ENCODE measurements at places on chromosomes 6 and 20.

DNA sequence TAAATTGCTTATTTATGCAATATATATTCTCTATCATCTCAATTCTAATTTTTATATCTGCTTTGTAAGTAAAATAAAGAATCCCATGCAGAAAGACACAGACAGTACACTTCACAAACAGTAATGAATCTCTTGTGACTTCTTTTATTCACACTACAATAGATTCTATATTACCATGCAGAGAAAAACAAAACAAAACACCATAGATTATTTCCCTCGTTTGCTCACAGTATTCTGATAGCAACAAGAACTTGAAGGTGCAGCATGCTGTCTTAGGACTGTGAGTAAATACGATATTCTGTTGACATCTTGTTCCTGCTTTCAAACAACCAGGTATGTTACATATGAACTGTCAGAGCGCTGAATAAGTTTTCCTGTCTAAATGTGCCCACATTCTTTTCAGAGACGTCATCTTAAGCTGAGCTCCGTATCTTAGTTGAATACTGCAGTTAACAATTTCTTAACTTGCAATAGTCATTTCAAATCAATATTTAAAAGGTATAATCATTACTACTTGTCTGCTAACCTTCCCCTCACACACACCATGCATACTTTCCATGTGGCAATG lies 140.1 kb downstream of the BTBD9 start:
- no peak for ATAC-seq

GRCh38 chr6:80341330-80341729 lies 234.9 kb downstream of the BCKDHB start:
- no peak for ATAC-seq

DNA sequence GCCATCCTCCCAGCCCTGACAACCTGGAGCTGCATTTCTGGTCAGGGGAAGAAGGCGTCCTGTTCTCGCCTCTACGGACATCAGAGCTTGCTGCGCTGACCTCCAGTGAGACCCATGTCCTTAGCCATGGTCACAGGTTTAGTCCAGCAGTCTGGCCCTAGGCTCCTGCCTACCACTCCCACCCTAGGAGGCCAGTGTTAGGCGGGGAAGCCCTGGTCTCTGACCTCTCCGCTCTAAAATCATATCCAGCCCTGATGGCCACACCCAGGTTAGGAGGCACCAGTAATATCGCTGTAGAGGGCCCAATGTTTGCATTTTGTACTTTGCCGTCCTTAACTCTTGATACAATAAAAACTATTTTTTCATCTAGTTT lies 1.2 kb upstream of the HTR1B start:
- ATAC-seq: peak; percentile 1

DNA sequence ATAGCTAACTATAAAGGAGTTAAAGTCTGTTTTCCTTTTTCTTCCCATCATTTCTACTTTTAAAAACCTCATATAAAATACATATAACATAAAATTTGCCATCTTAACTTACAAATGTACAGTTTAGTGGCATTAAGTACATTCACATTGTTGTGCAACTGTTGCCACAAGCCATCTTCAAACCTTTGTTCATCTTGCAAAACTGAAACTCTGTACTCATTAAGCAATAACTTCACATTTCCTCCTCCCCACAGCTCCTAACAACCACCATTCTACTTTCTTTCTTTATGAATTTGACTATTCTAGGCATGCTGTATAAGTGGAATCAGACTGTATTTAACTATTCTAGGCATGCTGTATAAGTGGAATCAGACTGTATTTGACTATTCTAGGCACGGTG lies 4.5 kb downstream of the CCDC170 start:
- ATAC-seq: no peak

DNA sequence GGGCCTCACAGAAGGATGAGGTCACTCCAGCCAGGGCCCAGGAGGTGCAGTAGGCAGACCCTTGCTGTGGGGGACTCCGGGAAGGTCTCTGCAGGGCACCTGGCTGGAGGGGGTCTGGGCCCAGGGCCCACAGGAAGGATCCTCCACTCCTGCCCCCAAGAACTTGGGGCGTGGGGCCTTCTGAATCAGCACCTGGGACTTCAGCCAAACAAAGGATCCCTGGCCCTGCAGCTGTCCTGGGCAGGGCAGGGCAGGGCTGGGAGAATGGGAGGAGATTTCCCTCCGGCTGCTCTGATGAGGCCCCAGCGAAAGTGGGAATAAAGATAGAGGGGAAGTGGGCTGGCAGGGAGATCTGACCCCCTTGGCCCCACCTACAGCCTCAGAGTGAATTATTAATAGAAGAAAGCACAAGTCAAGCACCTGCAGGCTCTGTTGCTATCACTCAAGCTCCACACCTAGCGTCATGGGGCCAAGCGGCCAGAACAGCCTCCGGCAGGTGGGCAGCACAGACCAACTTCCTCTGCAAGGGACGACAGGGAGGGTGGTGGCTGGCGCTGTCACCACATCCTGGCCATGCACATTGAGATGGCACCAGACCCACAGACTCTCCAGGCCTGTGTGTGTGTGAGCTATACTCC lies 61.6 kb upstream of the MRPS10 start:
- peak; percentile 92 for ATAC-seq

GRCh38 chr20:38143646-38144554 lies 21.2 kb downstream of the TGM2 start:
- ATAC-seq: no peak

GRCh38 chr6:139250296-139251044 lies 41.3 kb downstream of the TXLNB start:
- ATAC-seq: peak; percentile 84

DNA sequence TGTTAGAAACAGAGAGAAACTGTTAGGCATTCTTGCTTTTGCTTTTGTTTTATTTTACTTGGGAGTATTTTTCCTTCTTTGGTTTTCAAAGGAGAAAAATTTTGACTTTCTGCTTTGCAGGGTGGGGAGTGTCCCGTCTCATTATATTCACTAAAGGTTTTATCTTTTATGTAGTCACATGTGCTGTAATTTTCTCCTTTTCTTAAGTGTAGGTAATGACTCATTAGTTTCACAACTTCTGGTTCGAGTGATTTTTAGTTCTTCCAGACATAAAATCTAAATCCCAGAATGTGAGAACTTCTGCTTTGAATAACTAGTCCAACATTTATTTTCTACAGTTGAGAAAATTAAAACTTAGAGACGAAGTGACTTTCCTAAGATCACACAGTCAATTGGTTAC lies 37.7 kb downstream of the ADGRF1 start:
- ATAC-seq: no peak

GRCh38 chr20:5786930-5787795 lies 37.0 kb downstream of the SHLD1 start:
- ATAC-seq: no peak

DNA sequence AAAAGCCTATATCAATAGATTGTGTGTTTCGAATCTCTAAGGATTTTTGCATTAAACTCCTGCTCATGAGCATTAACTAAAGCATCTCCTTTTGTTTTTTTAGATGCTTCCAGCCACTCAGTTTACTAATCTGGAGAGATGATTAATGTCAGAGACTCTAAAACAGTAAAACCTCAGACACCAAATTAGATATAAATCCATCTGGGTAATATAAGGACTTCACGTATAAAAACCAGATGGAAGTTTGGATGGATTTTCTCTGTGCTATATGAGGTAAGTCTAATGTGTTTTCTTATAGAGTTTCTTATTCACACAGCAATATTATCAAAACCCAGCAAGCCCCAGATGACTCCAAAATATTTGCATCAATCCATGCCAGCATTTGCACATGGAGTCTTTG lies 137.2 kb downstream of the SYNE1 start:
- ATAC-seq: no peak

DNA sequence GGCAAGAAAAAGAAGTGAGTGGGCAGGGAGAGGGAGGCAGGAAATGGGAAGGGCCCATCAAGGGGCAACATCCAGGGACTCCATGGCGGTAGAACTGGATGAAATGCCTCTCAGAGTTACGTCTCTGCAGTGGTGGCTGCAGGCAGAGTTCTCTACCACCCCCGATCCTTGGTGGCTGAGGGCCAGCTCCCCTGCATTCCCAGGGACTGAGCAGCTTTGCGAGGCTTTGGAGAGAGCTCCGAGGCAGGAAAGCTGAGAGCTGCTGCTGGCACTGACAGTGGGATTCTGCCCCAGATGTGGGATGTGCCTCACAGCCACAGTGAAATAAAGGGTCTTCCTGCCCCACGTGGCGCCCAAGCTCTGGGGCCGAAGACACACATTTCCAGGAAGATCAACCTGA lies 236.6 kb downstream of the SLC24A3 start:
- ATAC-seq: no peak

GRCh38 chr6:17484201-17484849 lies 90.9 kb downstream of the CAP2 start:
- peak; percentile 99 for ATAC-seq

GRCh38 chr6:56348578-56348977 lies 101.2 kb upstream of the COL21A1 start:
- no peak for ATAC-seq

DNA sequence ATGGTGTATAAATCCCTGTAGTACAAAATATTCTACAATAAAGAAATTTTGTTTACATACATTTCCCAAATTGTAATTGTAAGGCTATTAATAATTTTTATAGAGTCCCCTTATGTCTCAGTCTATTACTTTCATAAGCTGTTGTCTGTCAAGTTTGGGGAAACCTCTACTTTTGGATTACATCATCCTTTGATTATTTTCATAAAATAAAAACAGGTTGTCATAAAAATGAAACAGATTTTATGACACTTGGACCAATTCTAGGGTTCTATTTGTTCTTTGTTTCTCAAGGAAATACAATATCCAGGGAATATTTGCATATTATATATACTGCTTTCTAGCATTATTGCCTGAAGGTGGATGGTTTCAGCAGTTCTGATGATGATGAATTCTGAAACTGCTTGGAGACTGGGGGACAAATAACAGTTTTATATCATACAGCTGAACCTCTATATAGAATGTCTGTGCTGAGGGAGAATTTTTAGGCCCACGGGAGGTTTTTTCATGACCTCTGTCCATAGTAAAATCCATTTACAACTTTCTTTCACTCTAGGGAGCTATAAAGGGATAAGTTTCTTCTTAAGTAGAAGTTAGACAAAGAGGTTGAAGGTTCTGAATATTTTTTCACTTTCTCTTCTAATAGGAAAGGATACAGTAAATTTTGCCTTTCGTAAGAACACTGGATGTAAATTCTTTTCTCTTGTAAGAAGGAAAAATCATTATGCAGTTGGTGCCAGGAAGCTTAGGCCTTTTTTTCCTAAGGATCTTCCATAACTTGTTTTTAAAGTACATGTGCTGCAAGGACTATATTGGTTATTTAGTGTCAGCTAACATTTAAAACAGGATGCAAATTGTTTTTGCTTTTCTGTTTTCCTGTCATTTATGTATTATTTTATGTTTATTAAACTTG lies 58.0 kb downstream of the CD2AP start:
- ATAC-seq: no peak

- no peak for ATAC-seq
Measured at GRCh38 chr6:36510365-36510764, 36.9 kb downstream of the STK38 start.

- ATAC-seq: peak; percentile 64
Measured at GRCh38 chr20:44056010-44056698, 130.8 kb downstream of the JPH2 start.

DNA sequence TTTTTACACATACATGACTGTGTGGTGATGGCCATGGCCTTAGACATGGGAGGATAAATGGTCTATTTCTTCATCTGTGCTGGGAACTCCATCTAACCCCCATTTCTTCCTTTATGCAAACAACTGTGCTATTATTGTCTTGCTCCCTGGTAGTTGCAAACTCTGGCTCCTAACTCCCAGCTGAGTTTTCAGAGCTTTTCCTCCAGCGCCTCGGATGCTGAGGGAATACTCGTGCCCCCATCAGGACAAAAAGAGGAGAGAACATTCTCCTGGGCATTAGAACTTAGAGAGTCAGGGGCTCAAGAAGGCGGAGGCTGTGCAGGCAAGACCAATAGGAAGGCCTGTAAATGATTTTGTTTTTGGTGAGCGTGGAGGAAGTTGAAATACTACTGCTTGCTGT lies 2.1 kb downstream of the DAAM2 start:
- ATAC-seq: no peak

DNA sequence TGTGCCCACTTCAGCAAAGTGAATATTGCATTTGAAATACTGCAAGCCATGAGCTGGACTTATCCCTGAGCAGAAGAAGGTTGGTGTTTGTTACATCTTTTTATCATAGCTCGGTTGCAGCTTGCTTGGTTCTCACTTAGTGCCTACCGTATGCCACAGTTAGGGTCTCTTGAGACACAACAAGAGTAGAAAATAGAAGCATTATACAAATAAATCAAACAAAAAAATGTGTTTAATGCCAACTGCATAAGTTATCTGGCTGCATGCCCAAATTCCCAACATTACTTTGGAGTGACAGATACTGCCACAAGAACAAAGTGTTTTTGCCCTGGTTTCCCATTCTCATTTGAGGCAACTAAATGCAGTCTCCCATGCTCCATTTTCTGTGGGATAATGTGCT lies 53.9 kb upstream of the LAMP5 start:
- ATAC-seq: no peak

DNA sequence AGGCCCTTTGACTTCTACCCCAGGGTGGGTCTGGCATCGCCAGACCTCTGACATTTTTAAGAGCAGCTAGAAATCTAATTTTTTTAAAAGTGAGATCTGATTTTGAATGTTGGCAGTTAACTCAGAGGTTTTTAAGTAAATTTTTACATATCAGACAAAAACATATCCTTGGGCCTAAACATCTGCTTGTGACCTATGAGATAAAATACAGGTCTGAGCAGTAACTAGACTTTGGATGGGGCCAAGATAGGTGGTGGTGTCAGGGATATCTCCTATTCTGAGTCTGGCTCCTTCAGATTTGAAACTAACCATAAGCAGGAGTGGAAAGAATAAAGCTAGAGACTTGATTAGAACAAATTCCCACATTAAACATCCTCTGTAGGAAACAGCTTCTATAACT lies 17.6 kb downstream of the RALY start:
- ATAC-seq: no peak

DNA sequence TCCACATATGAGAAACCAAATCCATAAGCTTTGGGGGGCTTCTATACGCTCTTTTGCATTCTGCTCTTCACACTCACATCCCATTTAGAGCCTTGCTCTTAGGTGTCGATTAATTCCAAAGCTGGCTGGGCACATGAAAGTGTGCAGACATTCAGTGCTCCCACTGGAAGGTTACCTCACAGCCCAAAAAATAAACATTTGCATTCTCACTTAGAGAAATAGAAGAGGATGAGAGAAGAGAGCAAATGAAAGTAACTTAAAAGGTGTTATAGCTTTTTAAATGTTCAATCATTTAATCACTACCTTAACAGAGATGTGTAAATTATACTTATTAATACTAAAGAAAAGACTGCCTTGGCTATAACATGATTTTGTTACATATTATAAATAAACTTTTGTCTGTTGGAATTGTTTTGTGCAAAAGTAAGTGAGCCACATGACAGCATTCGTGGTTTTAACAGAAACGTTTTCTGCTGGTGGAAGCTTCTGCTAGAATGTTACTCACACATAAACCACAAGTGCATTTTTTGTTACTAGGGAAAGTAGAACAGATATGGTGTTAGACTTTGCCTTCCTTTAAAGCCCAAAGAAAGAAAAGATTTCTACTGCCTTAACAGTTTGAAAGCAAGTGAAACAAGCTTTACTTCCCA lies 116.7 kb downstream of the SIM1 start:
- no peak for ATAC-seq

GRCh38 chr6:52972989-52973388 lies 22.1 kb downstream of the GSTA4 start:
- no peak for ATAC-seq

- ATAC-seq: no peak
Measured at GRCh38 chr6:117018771-117019170, 141.7 kb downstream of the RFX6 start.

Measured in motor neuron (in vitro differentiated cells).